ENCODE measurements at places on chromosomes 1 and 21.

DNA sequence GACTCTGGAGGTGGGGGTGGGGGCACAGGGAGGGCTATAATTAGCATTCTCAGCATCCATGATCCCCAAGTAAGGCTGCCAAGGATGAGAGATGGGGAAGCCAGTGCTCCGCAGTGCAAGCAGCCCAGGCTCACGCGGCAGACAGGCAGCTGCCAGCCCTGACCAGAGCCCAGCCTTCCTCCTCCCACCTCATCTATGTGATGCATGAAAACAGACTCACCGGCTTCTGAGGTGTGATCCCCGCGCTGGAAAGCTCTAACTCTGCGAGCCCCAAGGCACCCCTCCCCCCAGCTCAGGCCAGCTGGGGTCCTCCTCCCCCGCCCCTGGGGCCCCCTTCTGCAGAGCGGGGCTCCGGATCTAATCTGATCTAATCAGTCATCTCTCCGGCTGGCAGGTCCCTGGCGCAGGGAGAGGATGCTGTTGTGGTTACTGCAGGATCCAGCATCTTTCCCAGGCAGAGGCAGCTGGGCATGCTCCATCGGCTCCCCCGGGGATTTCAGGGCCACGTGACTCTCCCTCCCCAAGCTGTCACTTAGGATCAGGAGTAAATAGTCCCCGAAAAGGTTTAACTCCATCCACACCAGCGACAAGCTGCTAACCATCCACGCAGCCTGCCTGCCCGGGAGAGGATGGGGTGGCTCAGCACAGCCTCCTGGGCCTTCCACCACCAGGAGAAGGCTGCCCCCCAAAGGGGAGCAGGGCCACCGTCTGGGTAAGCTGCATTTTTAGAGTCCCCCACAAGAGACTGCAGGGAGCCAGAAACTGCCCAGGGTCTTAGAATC is at the start of gene PLEKHA6:
Gene PLEKHA6, minus strand, starts transcription at position 456 of the 782 bp plus-strand sequence. CDS start 86,202 bp downstream, outside the sequence.
- no peak for DNase-seq

DNA sequence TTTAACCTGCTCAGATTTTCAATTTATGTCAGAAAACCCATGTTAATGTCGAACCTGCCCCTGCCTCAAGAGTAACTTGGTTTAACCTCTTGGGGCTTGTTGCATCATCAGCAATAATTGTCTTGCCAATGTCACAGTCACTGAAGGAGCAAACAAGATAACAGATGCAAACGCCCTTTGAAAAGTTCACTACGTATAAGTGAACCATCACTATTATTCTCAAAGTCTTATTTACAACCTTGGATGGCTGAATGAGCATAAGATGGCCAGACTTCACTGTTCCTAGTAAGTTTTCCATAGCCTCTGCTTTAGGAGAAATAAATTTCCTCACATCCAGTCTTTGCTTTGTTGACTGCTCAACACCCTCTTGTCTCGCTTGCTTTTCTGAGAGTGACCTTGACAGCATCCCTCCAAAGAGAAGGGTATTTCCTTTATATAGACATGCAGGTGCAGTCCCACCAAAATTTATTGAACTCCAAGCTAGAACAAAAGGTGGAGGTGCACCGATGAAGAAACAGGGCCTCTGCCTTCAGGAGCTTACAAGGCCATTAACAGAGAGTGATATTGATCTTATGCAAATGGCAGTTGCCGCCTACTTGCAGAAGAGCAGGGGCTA is 749 bp upstream of the LRIG2 start:
- no peak for DNase-seq

- DNase-seq: no peak
These were observed 66.7 kb downstream of the MAGI3 start for GRCh38 chr1:113456967-113457366.

DNA sequence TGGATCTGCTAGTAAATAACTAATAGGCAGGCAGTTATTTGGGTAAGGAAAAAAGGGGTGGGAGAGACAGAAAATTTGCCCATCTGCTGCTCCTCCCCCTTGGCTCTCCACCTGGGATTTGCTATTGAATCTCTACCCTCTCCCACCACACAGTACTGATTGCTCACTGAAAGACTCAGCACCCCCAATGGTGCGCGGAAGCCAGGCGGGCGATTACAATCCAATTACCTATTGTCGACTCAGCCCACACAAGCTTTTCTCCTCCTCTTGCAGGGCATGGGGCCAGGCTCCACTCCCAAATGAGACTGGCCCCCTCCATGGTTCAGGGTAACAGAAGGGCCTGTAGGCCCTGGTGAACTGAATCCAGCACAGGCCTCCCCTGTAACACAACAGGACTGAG is 2.7 kb upstream of the HMGN2 start:
- no peak for DNase-seq

- no peak for DNase-seq
These were observed 18.5 kb downstream of the HAX1 start for GRCh38 chr1:154290921-154291320.

DNA sequence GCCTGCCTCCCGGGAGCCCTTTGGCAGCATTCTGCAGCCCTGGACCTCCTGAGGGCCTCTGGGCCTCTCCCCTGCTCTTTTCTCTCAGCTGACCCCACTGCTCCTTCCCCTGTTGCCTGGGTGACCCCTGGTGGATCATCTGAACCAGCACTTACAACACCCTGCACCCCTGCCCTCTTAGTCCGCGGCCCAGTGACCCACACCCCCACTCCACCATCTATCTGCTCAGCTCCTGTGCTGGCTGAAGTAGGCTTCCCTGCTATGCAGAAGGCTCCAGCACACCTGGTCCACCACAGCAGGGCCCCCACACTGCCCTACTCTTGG is 74.0 kb downstream of the DMRTA2 start:
- no peak for DNase-seq

GRCh38 chr1:166166329-166166697 is 488 bp downstream of the FAM78B start:
- no peak for DNase-seq

DNA sequence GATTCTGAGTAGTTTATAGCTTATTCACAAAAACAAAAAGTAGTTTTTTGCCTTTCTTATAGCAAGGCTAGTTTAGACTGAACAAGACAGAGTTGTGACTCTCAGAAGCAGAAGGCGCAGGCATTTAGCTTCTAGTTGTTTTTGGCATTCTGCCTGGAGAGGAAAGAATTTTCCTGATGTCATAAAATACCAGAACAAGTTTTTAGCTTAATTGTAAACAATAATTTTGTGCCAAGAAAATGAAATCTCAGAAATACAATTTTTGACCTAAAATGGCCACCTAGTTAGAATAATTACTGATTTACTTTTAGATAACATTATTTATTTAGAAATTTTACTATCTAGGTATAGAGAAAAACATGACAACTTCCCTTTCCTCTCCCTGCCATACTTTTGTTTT is 1.0 kb downstream of the DNAJB4 start:
- DNase-seq: no peak

DNA sequence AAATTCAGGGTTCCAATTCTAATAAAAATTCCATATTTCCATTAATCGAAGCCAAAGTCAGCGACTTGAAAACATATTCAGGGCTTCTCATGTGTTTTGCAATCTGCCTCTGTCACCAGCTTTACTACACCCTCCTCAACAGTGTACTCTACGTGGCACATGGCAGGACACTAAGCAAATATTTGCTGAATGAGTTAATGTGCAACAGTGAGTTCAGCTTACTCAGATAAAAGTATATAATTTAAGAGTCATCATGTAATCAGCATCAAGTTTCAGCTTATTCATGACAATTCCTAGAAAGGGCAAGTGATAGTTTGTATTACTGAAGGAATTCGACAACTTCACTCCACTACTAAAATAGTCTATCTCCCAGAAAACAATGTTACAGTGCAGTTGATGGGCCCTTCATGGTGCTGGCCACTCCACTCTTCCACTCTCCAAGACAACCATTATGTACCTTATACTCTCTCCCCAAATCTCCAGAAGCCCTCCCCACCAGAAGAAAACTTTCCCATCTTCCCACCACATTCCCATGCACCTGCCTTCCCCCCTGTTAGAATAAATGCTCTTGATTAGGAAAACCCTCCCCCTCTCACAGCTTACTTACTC is 97.3 kb downstream of the TTLL7 start:
- DNase-seq: no peak

DNA sequence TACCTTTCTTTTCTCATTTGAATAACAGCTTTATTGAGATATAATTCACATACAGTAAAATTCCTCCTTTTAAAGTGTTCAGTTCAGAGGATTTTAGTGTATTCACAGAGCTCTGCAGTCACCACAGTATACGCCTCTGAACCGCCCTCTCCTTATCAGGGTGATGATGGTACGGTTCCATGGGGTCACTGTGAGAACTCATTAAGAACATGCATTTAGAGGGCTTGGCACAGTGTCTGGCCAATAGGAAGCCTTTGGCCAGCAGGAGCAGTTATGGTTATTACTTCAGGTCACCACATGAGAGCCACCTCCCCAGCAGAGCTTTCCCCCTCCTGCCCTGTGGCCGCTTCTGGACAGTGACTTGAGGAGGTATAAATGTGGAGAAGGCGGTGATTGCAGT is 27.3 kb downstream of the KCNQ4 start:
- DNase-seq: no peak

DNA sequence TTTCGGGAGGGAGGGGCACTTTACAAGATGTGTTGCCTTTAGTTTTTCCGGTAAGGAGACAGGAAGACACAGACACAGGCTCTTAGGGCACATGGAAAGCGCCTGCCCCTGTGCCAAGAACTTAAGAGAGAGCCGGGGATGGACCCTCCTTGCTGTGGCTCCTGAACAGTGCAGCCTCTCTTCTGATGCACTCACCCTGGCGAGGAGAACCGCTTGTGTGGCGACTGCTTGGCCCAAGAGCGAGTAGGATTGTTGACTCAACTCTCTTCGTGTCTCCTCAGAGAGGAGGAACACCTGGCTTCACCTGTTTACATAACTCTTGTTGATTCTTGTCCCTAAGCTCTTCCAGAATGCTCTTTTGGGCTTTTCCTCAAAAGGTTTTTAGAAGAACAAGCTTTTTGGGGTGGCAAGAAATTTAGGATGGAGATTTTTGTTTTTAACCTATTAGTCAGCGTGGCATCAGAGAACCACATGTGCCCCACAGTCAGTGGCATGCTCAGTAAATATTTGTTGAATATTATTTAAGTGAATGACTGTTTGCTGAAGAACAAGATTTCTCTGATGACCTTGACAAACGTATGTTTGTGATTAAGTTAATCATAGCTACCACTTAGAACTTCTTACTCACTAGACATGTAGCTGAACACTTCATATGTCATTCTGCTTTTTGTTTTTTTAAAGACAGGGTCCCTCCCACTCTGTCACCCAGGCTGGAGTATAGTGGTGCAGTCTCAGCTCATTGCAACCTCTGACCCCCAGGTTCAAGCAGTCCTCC is 60.6 kb downstream of the NFIA start:
- no peak for DNase-seq

GRCh38 chr1:26145041-26145959 is 13.6 kb upstream of the FAM110D start:
- no peak for DNase-seq

GRCh38 chr1:19664453-19665185 is at the start of gene HTR6:
HTR6 (plus strand) TSS chr1:19664875; CDS start chr1:19665754, 879 bp downstream.
- no peak for DNase-seq

GRCh38 chr1:91172541-91172940 is 150.7 kb upstream of the ZNF644 start:
- DNase-seq: no peak

DNA sequence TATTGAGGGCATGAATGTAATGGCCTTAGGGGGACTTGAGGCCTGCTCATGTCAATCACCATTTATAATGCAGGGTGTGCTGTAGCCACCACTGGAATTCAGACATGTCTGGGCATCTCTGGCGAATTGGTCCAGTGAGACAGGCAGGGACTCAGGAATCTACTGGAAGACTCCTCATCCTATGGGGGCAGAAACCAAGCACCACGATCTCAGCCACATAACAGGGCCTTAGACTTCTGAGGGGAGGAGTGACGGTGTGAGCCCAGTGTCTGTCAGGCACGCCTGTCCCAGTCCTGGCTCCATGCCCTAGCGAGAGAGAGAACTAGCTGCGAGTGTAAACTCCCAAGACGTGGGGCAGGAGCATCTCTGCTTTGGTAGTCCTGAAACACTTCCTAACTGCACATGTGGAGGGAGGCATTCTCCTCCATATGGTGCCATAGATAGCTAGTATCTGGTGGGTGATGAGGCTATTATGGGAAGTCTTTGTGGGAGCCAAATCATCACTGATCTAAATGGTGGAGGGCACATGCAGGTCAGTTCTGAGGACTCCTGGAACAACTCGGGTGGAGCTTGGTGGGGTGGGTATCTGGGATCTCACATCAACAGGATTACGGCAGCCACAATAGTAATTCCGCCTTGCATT is 29.8 kb upstream of the KIAA0040 start:
- no peak for DNase-seq

- no peak for DNase-seq
These were observed 372.1 kb downstream of the PTPRC start for GRCh38 chr1:199010933-199011332.

- no peak for DNase-seq
These were observed 87.7 kb downstream of the TGFBR3 start for GRCh38 chr1:91798241-91798648.

DNA sequence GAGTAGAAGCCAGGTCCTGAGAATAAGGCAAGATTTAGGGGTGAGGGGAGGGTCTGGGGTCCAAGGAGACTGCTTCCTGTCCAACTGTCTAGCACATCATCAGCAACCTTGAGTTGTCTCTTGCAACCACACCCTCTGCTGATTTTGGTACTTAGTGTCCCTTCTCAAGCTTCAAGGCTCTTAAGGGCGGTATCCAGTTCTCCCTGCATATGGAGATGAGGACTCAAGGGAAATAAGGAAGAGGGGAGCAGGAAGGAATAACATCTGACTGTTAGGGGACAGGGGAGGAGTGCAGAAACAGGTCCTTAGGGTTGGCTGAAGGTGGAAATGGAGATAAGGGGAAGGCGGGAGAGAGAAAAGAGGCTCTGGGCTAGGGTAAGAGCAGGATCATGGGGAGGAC is 12.3 kb downstream of the MYOG start:
- DNase-seq: no peak

DNA sequence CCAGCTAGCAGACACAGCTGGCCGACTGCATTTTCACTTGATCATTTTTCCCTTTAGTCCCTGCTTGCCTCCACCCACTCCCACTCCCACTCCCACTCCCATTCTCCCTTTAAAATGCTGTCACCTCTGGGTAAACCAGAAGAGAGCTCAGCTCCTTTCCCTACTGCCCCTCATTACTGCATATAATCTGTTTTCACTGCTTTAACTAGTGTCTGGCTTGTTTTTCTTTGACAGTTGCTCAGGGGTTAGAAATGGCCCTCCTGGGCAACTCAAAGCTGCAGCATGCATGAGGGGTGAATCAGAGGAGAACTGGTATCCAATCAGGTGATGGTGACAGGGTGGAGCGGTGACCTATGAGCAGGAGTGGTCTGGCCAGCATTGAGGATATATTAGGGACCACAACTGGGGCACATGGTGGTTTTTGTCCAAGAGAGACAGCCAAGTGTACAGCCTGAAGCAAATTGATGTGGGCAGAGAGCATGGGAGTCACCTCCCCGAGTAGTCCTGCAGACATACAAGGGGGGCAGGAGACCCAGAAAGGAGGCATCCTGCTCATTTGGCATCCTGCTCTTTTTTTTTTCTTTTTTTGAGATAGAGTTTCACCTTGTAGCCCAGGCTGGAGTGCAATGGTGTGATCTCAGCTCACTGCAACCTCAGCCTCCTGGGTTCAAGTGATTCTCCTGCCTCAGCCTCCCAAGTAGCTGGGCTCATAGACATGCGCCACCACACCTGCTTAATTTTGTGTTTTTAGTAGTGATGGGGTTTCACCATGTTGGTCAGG is 42.6 kb upstream of the SRSF10 start:
- no peak for DNase-seq
